MV-4-11 (cell line): ENCODE measurements at places on chromosomes 16 and 17.
A peak's percentile ranks its signal among the peaks of the same experiment; 100 is the strongest.

DNA sequence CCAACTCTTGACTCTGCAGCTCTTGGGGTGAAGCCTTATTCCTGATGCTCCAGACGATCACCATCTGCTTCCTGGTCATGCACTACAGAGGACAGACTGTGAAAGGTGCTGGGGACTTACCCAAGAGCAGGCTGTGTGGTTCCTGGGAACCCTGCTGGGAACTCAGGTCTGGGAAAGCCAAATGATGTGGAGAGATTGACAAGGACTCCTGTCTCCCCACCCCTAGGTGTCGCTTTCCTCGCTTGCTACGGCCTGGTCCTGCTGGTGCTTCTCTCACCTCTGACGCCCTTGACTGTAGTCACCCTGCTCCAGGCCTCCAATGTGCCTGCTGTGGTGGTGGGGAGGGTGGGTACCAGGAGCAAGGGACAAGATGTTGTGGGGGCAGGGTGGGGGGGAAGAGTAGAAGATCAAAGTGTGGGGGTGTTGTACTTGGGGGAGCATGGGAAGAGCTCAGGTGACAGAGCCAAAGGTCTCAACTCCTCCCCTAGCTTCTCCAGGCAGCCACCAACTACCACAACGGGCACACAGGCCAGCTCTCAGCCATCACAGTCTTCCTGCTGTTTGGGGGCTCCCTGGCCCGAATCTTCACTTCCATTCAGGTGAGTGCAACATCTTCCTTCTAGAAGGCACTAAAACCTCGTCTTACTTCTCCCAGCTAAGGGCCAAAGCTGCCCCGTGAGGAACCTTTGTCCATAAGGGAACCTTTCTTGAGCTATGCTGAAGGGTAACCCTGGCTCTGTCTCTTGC is 3.0 kb downstream of the SOX15 start:
- DNase-seq: no peak

GRCh38 chr17:55161935-55162555 is 102.7 kb upstream of the HLF start:
- no peak for DNase-seq

DNA sequence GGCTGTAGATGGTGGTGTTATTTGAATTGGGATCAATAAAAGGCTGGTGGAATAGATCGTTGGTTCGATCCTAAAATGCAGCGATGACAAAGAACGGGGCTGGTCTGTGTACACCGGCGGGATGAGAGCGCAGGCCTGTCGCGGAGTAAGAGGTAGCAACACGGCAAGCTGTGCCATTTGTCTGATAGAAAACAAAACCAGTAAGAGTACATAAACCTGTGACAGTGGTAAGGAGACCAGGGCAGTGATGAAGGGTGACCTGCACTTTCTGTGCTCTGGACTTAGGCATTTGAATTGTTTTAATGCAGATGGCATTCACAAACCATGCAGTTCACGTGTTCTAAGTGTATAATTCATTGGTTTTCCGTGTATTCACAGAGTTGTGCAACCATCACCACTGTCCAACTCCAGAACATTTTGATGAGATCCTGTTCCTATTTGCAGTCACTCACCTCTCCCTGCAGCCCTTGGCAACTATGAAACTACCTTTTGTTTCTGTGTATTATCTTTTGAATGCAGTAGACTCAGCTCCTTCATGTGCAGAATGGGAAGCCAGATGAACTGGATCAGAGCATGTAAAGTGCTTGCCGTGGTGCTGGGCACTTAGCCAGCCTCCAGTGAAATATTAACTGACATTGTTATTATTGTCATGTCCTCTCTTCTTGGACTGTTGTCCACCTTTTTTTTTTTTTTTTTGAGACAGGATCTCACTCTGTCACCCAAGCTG is 286.1 kb downstream of the SNX29 start:
- no peak for DNase-seq

GRCh38 chr16:77873066-77873465 is 84.7 kb downstream of the VAT1L start:
- DNase-seq: peak; percentile 35

DNA sequence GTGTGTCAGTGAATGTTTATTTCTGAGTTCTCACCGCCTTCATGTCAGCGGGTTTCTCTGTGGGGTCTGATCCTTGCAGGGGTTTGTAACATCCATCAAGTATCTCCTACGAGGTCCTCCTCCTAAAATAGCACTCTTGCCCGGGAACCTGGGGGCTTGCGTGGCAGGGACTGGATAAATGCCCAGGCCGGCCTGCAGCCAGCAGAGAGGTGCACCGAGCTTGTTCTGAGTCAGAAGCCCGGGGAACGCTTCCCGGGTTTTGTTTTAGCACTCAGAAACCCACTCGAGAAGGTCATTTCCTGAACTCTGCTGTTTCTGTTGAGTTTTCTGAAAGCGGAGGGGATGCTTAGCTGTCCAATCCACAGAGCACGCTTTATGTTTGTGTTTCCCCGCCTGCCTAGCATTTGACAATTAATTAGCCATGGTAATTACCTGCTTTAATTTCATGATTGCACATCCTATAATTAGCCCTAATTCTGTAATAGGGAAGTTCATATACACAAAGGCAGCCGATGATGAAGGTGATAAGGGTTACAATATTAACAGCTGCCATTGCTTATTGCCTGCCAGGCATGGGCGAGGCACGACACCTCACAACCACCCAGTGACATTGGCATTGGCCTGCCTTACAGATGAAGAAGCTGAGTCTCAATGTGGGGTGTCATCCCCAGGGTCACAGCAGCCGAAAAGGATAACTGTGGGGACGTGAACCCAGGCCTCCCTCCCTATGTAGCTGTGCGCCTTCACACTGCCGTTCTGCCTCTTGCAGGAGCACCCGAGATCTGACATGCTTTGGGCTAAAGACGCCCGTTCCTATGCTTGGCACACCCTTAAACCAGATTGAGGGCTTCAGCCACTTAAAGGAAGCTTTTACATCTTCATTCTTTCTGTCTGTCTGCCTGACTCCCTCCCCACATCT is 333.1 kb downstream of the CPPED1 start:
- DNase-seq: no peak

DNA sequence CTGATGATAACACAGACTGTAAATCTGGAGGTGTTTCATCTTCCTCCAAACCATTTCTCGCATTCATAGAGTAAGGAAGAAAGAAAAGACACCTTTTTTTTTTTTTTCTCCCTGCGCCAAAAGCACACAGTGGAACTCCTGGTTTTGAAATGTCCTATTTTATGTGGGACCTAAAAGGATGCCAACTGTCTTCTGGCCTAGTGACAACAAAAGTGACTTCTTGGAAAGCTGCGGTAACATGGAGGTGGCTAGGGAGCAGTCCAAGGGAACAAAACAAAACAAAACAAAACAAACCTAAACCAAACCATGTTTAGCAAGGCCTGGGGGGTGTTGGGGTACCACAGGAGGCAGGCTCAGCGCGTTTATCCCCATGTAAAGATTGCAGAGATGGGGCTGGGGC is 174.8 kb downstream of the XYLT1 start:
- DNase-seq: no peak

- DNase-seq: no peak
Observed at GRCh38 chr17:78355045-78355641, 4.7 kb downstream of the SOCS3 start.
